ENCODE measurements at places on chromosomes 6 and 20. TPM values are rescaled to one million over a fixed set of nuclear protein-coding genes. Genes with fewer than 3 reads are reported as not detected.

The SYCP2L gene
- total RNA-seq = 0.37 TPM

The LCA5 gene
- 0.16 TPM for total RNA-seq

The GPR63 gene
- total RNA-seq = 3.3 TPM

The C4B gene
- total RNA-seq = 3.5 TPM

The RAMACL gene
- 0.14 TPM for total RNA-seq

The FLRT3 gene
- total RNA-seq = not detected

The TRDN gene
- not detected for total RNA-seq

The MDFI gene
- not detected for total RNA-seq

The LTB gene
- total RNA-seq = 839 TPM

The EYS gene
- total RNA-seq = not detected

The PTCRA gene
- total RNA-seq = not detected

The CDH26 gene
- 0.42 TPM for total RNA-seq

The AAR2 gene
- 18.9 TPM for total RNA-seq

The FNDC1 gene
- not detected for total RNA-seq

The TTBK1 gene
- total RNA-seq = 0.80 TPM

The GPX5 gene
- total RNA-seq = not detected

The BTNL2 gene
- total RNA-seq = not detected

The FERMT1 gene
- 0.47 TPM for total RNA-seq

The VNN1 gene
- not detected for total RNA-seq

The MYLK4 gene
- 0.18 TPM for total RNA-seq

The TCP11 gene
- total RNA-seq = not detected

The MAS1 gene
- total RNA-seq = not detected

The BPIFB1 gene
- not detected for total RNA-seq

The BEND6 gene
- total RNA-seq = not detected

The ENPP1 gene
- total RNA-seq = 0.15 TPM

The GTF2H4 gene
- total RNA-seq = 30.0 TPM

The FAM184A gene
- total RNA-seq = 3.7 TPM

The TUBB2B gene
- not detected for total RNA-seq

The CYP24A1 gene
- not detected for total RNA-seq

The ZNF343 gene
- total RNA-seq = 7.0 TPM

The EHMT2 gene
- 78.7 TPM for total RNA-seq

The CGA gene
- not detected for total RNA-seq

The VSTM2L gene
- 0.35 TPM for total RNA-seq

The CCHCR1 gene
- 48.3 TPM for total RNA-seq

The EPPIN gene
- not detected for total RNA-seq

The SLC44A4 gene
- total RNA-seq = not detected

Data from activated CD8-positive, alpha-beta memory T cell treated with anti-CD3 and anti-CD28 coated beads, Interleukin-2, amount 10 ng/mL, durations not matched to agents 7 days and 5 days (primary cell).